ENCODE measurements at places on chromosomes 16 and 17.

- peak; percentile 8 for DNase-seq
Measured at GRCh38 chr17:82107341-82107860, 9.4 kb upstream of the FASN start.

DNA sequence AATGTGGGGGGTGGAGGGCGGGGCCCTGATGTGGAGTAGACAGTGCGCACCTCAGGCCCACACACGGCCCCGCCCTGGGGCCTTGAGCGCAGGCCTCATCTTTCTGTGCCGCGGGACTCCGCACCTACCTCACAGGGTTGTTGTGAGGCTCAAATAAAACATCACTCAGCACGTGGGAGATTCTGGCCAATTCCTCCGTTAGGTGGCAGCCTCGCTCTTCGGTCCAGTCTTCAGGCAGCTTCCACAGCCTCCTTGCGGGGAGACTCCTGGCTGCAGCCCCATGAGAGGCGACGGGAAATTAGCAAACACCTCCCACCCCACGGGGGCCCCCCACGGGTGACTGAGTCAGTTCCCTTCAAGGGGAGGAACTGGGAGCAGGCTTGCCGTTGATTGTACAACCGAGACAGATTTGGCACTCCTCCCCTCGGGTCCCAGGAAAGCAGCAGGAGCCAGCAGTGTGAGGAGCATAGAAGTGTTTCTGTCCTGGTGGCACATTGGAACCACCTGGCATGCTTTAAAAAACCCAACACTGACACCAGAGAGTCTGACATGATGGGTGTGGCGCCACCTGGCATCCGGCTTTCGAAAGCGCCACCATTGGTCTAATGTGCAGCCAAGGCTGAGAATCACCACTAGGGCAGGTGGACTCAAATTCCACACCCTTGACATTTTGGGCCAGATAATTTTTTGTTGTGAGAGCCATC, 7.6 kb downstream of the MRM1 start:
- peak; percentile 77 for DNase-seq

GRCh38 chr17:49787884-49788477, 500 bp upstream of the KAT7 start:
- DNase-seq = no peak

GRCh38 chr16:84086341-84086740, 30.4 kb downstream of the MBTPS1 start:
- no peak for DNase-seq

DNA sequence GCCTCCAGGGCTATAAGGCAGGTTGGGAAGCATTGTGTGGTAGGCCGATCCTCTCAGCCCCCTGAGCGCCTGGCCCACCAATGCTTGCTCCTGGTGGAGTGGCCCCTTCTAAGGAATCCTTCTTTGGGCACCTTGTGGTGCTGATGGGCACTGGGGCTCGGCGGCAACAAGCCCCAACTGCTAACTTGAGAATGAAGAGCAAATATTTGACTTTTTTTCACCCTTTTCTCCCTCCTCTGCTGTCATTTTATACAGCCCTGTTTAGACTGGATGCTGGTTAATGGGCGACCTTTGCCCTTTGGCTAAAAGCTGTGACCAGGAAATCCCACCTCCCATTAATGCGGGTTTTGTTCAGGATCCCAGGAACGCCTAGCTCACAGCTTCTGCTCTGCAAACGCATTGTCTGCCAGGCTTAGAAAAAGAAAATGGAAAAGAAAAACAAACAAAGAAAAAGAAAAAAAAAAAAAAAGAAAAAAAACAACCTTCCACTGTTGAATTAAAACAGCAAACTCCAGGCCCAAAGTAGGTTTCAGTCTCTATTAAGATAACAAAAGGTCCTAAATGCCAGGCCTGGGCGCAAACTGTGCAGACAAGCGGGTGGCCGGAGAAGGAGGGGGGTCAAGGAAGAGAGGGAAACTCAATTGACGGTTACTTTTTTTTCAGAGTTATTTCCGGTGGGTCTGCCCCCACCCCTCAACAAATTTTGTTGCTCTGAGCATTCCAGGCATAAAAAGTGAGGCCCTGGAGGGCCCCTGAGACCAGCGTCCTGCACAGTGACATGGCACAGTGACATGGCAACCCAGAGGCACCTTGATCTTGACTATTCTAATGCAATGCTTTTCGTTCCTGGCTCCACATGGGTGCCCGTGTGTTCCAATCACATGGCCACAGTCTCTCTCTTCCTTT, 301.4 kb downstream of the MAF start:
- no peak for DNase-seq

- DNase-seq = no peak
Measured at GRCh38 chr17:28115046-28115445, 72.6 kb downstream of the NLK start.

GRCh38 chr17:44581868-44582267, 24.6 kb downstream of the FZD2 start:
- DNase-seq = no peak

GRCh38 chr16:11348737-11349598, 3.7 kb downstream of the RMI2 start:
- no peak for DNase-seq

- DNase-seq = no peak
Measured at GRCh38 chr16:27838536-27839175, 224.9 kb downstream of the GSG1L start.

- DNase-seq = no peak
Measured at GRCh38 chr17:72719578-72720493, 372.7 kb downstream of the SLC39A11 start.

- DNase-seq = no peak
Measured at GRCh38 chr16:72050769-72051464, 3.4 kb upstream of the HP start.

- DNase-seq = no peak
Measured at GRCh38 chr16:38941-39892, 14.2 kb downstream of the POLR3K start.

DNA sequence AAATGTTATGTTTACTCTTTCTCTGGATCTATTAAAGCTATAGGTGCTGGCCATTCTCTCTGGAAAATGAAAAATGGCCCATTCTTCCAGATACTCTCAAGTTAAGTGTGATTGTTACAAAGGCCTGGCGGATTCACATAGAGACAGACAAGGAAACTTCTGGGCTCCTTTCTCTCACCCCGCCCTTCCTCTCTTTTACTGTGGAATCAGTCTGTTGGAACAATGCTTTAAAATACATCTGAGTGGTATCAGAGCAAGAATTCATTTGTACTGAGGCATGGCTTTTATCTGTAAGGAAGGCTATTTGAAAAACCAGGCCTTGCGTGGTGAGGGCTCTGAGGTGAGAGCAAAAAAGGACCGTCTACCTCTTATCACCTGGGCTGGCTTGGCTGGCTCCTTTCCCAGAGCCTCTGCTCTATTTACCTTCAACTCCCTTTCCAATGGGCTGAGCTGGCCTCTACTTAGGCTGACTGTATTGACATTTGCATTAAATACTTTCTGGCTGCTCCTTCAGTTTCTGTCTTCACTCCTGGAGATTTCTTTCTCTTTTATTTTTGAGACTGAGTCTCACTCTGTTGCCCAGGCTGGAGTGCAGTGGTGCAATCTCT, 274.0 kb downstream of the PHKB start:
- DNase-seq = peak; percentile 68

DNA sequence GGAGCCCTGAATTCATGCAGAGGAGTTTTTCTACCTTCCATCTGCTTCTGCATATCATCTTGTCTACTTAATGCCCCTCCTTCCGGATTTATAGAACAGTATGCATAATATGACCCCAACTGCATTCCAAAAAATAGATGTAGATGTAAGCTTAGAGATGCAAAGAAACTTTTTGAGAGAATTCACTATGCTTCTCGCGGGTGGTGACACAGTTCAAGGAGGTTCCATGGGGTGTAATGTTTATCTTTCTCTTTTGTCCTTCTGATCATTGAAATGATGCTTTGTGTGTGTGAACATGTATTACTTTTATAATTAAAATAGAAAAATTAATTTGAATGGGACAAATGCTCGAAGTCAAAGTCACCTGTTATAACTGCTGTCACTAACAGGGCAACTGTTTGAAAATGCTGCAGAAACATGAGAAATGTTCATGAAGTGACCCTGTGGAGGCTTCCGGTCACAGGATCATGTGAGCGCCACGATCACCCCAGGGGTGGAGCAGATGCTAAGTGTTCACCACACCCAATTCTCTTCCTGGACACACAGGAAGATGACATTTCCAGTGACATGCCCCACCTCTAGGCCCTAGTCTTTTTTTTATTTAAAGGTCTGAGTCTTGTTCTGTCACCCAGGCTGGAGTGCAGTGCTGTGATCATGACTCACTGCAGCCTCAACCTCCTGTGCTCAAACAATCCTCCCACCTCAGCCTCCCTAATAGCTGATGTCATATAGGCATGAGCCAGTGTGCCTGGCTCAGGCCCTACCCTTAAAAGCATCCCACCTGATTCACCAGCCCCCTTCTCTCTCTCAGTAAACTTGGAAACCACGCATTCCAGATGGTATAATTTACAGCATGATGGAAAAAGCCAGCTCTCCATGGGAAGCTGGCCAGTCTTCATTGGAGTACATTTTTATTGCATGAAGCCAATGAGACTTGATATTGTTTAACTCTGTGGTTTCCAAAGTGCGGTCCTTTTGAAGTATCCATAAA, 21.0 kb upstream of the AGRP start:
- no peak for DNase-seq
